ENCODE measurements at places on chromosomes 5 and 9.

GRCh38 chr5:22910523-22910922 lies 57.4 kb upstream of the CDH12 start:
- DNase-seq, result no peak

DNA sequence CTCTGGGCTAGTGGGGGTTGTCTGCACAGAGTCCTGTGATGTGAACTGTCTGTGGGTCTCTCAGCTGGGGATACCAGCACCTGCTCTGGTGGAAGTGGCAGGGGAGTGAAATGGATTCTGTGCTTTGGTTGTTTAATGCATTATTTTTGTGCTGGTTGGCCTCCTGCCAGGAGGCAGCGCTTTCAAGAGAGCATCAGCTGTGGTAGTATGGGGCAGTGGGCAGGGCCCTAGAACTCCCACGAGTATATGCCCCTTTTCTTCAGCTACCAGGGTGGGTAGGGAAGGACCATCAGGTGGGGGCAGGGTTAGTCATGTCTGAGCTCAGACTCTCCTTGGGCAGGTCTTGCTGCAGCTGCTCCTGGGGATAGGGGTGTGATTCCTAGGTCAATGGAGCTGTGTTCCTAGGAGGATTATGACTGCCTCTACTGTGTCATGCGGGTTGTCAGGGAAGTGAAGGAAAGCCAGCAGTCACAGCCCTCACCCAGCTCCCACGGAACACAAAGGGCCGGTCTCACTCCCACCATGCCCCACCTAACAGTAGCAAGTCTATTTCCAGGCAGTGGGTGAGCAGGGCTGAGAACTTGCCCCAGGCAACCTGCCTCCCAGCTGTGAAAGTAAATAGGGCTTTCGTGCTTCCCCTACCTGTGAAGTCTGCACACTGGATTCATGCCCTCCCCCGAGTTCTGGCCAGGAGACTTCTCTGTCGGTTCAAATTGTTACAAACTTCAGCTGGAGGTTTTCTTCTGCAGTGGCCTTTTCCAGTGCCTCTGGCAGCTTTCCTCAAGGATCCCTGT lies 25.7 kb upstream of the FAM81B start:
- DNase-seq, result no peak

GRCh38 chr5:169765176-169765996 lies 128.3 kb downstream of the DOCK2 start:
- DNase-seq, result peak; percentile 63

DNA sequence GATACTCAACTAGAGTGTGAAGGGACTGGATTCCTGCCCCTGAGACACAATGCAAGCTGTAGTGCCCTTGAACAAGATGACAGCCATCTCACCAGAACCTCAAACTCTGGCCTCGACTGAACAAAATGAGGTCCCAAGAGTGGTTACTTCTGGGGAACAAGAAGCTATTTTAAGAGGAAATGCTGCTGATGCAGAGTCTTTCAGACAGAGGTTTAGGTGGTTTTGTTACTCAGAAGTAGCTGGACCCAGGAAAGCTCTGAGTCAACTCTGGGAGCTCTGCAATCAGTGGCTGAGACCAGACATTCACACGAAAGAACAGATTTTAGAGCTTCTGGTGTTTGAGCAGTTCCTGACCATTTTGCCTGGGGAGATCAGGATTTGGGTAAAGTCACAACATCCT lies 2.4 kb downstream of the ZNF483 start:
- no peak for DNase-seq

DNA sequence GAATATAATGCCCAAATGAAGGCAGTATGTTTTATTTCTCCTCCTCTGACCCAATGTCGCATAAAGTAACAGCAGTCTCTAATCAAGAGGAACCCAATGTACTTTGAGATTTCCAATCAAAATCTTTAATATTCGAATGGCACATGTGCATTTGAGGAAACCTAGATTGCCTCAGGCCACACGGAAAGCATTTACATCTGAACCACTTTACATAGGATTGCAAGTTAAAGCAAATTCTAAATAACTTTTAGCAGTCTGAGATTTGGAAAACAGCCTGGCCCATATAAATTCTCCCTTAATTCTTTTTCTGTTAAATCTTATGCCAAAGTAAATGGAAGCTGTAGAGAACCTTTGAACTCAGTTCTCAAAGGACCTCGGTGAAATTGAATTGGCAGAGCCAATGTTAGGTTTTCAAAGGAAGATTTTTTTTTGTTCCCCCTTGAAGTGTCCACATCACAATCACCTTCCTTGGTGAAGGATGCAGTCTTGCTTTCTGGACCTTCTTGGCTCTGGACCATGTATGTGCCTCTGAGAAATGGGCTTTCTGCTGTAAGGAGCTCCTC lies 57.3 kb downstream of the SNCAIP start:
- DNase-seq, result no peak

GRCh38 chr9:88975966-88976889 lies 15.0 kb upstream of the S1PR3 start:
- no peak for DNase-seq

DNA sequence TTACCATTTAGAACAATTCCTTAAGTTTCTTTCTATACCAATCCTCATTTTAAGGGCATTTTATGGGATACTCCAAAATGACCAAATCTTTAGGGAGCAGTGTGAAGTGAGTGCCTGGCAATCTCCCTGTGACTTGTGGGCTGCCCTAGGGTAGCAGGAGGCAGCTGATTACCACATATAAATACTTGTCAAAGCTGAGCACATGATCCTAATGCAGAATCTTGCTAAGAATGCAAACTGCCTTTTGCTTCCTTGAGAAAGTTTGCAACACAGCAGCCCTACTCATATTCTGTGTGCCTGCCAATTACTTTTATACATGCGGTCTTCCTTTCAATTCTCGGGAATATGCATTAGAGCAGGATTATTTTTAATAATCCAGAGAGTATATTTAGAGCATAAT lies 18.2 kb upstream of the NREP start:
- peak; percentile 63 for DNase-seq

DNA sequence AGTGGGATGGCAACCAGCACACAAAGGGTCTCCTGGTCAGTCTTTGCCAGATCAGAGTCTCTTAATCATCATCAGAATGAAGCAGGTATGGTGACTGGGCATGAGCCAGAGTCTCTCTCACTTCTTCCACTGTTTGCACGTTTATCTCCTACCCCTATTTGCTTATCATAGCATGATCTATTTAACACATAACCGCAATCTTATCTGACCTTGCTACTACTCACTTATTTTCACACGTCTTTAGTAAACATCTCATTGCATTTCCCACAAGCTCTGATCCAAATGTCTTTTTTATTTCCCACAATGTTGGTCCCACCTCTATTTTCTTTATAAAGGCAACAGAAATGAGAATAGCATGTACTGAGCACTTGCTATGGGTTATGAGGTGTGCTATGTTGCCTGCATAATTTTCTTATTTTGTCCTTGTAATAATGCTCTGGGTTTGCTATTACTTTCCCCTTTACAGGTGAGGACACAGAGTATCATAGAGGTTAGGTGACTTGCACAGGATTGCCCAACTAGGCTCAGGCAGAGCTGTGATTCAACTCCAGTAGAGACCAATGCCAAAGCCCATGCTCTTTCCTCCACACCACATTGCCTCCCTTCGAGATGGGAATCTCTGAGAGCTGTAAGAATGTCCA lies 39.7 kb upstream of the IL7R start:
- DNase-seq, result no peak

DNA sequence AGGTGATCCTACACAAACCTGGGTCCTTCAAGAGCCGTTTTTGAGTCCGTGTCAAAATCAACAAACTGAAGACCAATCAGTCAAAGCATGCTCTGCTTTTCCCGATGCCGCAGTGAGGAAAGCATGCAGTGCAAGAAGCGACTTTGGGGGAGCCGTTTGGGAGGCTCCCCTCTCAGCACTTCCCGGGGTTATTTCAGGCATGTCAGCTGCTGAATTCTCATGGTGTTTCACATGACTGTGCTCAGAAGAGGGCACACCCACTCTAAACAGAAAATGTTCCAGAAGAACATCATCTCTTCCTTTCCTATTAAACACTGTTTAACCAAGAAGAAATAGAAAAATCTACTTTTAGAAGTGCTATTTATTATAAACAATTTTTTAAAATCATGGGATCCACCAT lies 125.5 kb downstream of the EPB41L4A start:
- no peak for DNase-seq

DNA sequence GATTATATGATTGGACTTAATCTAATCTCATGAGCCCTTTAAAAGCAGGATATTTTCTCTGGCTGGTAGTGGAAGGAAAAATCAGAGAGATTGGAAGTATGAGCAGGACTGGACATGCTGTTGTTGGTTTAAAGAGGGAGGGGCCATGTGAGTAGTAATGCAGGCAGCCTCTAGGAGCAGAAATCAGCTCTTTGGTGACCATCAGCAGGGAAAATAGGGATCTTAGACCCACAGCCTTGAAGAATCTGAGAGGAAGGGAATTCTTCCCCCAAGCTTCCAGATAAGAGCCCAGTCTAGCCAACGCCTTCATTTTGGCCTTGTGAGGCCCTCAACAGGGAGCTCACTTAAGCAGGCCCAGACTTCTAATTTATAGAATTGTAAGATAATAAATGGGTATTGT lies 9.5 kb downstream of the SH3GL2 start:
- DNase-seq, result no peak

DNA sequence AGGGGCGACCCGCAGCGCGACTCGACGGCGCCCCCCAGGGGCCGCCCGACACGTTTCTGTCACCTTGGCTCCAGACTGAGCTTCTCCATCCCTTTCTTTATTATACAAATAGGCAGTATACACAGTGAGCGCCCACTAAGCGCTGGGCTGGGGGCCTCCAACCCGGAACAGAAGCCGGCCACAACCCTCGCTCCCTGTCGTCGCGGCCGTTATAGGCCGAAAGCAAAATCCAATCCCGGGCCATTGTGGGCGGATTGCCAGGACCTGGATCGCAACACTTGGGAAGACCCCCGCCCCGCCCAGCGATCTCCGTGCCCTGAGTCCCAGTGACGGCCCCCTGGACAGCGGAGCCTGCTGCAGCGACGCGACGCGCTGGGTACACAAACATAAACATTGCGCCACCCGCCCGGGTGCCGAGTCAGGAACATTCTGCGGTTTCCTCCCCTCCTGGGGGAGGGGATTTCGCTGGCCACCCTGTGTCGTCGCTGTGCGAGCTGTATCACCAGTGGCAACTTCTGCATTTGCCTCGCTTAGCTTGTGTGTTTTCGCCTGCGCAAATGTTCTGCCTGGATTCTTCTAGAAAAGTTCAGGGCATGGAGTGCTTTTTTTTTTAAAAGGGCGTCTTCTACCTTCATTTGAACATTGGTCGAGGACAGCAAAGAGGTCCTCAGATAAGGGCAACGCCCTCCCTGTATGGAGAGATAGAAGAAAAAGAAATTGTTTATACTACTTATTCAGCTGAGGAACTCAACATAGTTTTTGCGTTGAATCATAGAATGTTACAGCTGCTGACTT lies 1.3 kb upstream of the DUSP1 start:
- peak; percentile 97 for DNase-seq

DNA sequence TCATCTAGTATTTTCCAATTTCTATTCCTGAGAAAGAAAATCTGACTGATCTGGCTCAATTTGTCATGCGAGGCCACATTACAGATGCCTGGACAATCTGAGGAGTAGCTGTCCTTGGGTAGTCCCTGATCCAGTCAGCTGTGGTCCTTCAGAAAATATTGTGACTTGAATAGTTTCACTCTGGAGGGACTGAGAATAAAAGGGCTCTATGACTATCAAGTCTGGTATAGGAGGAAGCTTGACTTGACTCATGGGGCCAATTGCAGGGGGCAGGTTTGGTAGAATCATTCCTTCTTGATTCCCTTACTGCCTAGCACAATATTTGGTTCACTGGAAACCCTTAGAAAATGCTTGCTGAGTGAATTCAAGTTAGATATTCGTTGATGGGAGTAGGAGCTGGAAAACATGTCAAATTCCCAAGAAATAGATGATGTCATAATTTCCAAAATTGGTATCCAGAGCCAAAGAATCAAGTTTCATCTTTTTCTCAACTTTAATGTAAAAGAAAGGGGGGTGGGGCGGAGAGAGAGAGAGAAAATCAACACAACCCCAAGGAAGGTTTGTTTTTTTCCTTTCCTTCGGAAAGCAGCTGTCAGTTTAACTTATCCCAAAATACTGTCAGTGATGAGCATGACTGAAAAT lies 32.4 kb upstream of the STX17 start:
- DNase-seq, result no peak

- no peak for DNase-seq
Observed at GRCh38 chr5:23072179-23072578, 219.0 kb upstream of the CDH12 start.

DNA sequence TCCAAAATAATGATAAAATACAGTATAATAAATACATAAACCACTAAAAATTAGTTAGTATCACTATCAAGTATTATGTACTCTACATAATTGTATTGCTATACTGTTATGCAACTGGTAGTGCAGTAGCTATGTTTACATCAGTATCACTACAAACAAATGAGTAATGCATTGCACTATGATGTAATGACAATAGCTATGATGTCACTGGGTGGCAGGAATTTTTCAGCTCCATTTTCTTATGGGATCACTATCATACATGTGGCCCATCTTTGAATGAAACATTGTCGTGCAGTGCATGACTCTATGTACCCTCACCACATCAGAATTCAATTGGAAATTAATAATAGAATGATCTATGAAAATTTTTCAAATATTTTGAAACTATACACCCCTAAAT lies 201.3 kb downstream of the MPDZ start:
- no peak for DNase-seq

DNA sequence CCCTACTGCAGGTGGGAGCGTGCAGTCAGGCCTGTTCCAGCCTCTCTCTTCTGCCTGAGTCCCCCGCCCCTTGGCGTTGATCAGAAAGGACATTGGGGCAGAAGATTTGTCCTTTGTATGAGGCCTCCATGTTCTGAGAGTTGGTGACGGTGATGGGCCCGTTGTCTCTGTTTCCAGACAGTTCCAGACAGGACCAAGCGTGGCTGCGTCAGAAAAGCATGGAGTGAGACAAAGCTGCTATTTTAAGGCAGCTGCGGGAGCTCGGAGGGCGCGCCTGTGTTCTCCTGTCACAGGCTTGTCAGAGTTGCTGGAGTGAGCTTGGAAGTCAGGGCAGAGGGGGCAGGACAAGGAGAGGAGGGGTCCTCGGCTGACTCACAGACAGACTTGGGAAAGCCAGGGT lies 32.1 kb upstream of the SH3PXD2B start:
- DNase-seq, result no peak

DNA sequence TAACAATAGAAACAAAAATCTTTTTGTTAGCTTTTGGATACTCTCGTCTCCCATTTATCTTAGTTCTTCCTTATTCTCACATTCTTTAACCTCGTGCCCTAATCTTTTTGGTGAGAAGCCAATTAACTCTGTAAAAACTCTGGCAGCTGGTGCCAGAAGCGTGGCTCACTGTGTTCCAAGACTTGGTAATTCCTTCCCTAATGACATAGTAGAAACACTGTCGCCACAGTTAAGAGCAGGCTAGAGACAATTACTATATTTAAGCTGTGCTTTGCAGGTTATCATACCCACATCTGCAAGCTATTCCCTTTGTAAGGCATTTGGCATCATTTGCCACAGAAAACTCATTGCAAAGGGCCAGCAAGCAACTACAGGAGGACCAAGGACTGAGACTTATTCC lies 160.9 kb upstream of the PIK3R1 start:
- DNase-seq, result no peak

DNA sequence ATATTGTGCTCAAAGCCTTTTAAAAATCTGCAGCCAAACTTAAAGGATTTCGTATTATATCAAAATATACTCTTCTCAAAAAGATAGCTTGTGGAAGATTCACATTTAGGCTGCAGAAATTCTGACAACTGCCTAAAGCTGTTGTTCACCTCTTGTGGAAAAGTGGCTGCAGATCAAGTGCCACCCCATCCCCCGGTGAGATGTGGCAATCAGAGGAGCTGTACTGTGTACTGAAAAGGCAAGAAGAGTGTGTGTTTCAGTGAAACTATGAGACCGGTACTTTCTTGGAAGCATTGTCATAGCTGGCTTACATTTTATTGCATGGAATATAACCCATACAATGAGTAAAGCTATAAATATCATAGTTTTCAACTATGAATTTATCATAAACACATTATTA lies 64.3 kb downstream of the CDH18 start:
- no peak for DNase-seq
